ENCODE measurements at places on chromosomes 1 and 21.

DNA sequence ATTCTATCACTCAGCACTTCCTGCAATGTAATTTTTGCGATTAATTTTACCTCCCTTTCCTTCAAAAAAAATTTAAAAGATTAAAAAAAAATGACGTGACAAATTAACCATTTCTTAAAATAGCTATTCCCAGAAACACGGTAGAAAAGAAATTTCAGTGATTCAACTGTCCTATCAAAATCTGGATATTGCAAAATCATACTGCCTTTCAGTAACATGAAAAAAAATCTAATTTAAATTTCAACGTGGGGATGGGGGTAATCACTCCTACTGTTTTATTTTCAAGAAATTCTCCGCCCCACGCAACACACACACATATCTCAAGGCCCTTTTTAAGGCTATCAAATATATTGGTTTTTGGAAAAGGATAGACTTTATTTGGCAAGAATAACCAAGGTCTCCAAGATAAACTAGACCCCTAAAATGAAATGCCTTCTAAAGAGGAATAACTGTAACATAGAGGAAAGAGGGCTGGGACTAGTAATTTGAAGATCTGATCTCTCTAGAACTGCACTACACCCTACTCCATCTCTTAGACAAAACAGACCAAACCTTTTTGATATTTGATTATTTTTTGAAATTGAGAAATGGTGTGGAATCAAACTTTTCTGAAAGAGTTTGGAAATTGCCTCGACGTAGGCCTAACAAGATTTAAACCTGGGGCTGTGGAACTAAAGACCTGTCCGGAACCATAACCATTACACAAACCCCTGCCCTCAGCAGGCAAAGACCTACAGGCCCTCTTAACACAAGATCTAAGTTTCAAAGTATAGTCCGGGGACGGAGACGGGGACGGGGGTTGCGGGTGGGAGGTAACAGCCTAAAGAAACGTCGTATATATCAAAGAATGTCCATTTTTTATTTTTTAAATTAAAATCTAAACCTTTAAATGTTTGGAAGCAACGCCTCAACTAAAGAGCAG is 941 bp downstream of the ARNT start:
- DNase-seq = no peak

DNA sequence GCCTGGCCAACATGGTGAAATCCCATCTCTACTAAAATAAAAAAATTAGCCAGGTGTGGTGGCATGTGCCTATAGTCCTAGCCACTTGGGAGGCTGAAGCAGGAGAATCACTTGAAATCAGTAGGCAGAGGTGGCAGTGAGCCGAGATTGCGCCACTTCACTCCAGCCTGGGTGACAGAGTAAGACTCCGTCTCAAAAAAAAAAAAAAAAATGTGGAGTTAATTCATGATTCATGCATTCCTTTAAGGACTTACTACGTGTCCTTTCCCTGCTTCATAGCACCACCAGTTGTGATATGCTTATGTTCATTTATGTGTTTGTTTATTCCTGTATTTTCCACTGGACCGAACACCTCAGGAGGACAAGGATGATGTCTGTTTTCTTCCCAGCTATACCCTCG is 12.7 kb upstream of the PRELP start:
- no peak for DNase-seq

- no peak for DNase-seq
Observed at GRCh38 chr21:29450058-29450457, 151.3 kb downstream of the BACH1 start.

DNA sequence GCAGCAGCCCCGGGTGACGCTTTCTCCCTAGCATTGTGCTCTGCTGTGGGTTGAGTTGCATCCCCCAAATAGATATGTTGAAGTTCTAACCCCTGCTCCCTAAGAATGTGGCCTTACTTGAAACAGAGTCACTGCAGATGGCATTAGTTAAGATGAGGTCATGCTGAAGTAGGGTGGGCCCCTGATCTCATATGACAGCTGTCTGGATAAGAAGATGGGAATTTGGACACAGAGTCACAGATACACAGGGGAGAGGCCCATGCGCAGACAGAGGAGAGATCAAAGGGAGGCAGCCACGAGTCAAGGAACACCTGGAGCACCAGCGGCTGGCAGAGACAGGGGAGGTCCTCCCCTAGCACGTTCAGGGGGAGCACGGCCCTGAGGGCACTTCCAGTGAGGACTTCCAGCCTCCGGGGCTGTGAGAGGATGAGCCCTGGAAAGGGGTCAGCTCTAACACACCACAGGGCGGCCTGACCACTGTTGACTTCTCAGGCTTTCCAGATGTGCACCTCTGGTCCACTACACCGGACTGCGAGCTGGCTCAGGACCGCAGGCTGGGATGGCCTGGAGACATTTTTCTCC is 46.4 kb downstream of the ABCG1 start:
- no peak for DNase-seq

GRCh38 chr1:67599085-67599484 is 85.9 kb upstream of the GADD45A start:
- no peak for DNase-seq

- no peak for DNase-seq
Observed at GRCh38 chr1:2311184-2312032, 79.9 kb downstream of the MORN1 start.

DNA sequence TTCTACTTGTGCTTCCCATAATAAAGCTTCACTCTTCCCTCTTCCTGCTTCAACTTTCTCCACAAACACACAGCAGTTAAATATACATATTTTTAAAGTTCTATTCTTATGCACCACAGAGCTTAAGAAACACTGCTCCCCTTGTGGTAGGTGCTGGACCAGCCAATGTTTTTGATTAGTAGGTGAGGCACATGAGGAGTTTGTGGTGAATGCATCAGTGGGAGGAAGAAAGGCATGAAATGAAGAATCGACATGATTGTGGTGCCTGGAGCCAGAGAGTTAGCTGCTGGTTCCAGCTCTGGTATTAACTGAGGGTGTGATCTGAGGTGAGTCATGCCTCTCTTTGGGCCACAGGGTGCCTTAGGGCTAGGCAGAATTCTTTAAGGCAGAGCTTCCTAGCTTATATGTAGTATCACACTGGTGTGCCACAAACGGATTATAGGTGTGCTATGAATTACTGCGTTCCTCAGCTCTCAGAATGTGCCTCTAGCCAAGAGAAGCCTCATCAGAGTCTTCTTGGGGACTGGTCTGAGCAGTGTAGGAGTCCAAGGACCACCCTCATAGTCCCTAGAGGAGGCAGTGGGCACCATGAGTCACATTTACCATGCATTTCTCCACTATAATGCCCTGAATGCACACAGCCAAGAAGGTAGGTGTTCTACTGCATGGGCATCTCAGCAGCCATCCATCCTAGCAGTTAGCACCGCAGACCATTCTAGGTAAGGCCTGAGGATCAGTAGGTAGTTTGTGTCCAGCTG is 97.4 kb upstream of the SGIP1 start:
- no peak for DNase-seq

DNA sequence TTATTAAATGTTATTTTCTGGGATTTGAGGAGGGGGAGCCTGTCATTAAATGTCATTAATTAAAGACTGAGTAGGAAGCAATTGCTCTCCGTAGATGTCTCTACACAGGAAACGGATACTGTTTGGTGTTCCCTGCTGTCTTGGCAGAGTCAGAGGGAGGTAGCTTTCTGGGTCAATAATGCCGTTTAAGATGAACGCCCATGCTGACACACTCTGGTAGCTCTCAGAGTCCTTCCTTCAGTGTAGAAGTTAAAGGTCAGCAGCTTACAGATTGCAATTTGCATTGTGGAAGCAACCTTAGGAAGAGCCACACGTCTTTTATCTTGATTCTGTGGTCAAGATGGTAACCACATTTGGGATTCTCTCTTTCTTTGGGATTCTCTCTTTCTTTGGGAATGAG is 257.5 kb downstream of the KIF26B start:
- DNase-seq = no peak

GRCh38 chr1:6299557-6300165 is 38.8 kb upstream of the GPR153 start:
- no peak for DNase-seq

DNA sequence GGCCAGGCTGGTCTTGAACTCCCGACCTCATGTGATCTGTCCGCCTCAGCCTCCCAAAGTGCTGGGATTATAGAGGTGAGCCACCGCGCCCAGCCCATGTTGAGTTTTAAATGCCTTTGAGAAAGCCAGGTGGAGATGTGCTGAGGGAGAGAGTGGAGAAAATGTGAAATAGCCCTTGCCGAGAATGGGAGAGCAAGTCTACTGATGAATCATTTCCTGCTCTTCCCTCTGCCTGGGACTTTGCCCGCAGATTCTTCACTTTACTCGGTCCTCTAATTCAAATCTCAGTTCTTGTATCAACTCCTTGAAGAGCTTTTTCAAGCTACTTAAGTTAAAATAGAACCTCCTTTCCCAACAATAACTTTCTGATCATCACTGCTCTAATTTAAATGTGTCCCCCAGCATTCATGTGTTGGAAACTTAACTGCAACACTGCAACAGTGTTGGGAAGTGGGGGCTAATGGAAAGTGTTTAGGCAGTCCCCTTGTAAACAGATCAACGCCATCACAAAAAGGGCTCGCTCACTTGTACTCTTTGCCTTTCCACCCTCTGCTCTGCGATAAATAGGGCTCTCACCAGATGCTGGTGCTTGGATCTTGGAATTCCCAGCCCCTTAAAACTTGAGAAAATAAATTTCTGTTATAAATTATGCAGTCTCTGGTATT is 27.8 kb downstream of the OSBPL9 start:
- DNase-seq = no peak

GRCh38 chr1:154837034-154837671 is 32.9 kb downstream of the KCNN3 start:
- DNase-seq = no peak

- DNase-seq = no peak
Observed at GRCh38 chr1:2411801-2412394, 466 bp downstream of the PEX10 start.

DNA sequence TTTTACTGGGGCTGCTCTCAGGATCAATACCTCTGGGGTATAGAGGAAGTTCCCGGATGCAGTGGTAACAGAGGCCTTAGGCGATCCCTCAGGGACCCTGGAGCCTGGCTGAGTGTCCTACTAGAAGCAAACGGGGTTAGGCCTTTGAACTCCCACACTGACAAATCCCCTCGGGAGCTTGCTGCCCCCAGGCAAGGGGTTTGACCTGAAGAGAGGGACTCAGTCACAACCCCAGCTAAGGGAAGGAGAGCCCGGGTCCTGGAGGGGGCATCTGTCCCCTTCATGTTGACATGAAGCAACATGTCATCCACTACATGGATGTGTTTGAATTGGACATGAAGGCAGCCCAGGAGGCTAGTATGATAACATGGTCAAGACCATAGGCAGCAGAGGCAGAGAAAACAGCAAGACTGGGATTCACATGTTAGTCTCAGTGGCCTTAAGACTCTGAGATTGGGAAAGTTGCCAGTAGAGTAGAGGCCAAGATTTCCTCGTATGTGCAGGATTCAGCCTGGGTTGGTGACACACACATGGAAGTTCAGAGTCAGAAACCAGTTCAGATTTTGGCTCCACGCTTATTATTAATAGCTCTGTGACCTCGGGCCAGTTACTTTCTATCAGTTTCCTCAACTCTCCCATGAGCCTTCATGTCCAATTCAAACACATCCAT is 101.5 kb downstream of the KCNN3 start:
- no peak for DNase-seq

DNA sequence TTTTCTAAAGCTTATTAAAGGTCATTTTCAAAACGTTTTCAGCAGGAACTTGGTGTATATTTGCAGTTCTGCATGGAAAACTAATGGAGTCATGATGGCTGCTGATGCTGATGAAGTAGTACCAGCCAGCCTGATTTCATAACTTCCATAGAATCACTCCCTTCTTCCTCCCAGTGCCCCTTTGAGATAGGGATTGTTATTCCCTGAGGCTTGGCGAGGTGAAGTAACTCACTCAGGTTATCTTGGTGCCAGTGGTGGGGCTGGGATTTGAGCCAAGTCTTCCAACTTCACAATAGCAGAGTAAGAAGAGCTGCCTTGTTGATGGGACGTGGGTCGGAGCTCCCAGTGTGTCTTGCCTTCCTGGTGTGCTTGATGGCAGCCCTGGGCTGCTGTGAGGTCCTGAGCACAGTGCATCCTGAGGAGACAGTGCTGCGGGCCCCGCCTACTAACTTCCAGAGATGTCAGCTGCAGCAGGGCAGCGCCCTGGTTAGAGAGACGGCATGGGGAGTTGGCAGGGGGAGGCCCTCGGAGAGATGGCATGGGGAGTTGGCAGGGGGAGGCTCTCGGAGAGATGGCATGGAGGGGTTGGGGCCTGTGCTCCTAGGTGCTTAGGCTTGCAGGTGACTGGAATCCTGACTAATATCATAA is 92.6 kb downstream of the PCBP3 start:
- DNase-seq = no peak

GRCh38 chr21:21003701-21004100 is 5.5 kb downstream of the NCAM2 start:
- no peak for DNase-seq

DNA sequence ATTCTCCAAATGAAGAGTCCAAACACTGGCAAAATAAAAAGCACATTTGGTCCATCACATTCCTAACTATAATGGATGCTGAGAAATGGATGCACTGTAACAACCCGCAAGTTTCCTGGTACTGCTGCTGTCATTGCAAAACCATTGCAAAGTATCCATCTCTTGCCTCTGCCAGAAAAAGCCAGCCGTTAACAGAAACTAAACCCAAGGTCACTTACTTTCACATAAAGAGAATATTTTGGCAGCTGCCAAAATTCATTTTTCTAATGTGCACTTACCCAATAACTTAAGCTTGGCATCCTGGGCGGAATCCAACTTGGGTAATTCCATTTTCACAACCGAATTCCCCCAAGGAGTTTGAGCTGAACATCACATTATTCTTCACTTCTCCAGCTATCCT is 77.0 kb upstream of the LRRC8D start:
- DNase-seq = no peak

DNA sequence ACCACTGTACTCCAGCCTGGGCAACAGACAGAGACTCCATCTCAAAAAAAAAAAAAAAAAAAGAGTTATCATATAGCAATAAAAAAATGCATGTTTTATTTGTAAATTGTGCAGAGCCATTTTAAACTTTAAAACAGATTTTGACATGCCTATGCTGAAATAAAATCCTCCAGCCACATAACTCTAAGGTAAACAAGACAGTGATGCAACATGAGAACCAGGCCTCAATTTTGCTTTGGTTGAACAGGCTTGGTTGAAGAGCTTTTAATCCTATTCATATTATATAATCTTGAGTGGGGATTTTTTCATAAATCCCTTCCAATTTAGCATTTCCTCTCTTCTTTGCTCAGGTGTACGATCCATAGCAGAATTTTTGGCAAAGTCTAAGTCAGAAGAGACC is 26.1 kb downstream of the ARMH1 start:
- no peak for DNase-seq

- DNase-seq = no peak
Observed at GRCh38 chr1:117070124-117070523, 10.0 kb downstream of the TTF2 start.

GRCh38 chr1:101474039-101474665 is 237.3 kb downstream of the S1PR1 start:
- no peak for DNase-seq

GRCh38 chr1:9246215-9246614 is 11.6 kb downstream of the H6PD start:
- DNase-seq = no peak

GRCh38 chr1:223008808-223009207 is 134.2 kb downstream of the TLR5 start:
- DNase-seq = no peak

GRCh38 chr21:25995278-25995677 is 175.3 kb downstream of the APP start:
- DNase-seq = no peak

Data from vagina (tissue), 2 donors.